ENCODE measurements at places on chromosomes 12 and 14.

DNA sequence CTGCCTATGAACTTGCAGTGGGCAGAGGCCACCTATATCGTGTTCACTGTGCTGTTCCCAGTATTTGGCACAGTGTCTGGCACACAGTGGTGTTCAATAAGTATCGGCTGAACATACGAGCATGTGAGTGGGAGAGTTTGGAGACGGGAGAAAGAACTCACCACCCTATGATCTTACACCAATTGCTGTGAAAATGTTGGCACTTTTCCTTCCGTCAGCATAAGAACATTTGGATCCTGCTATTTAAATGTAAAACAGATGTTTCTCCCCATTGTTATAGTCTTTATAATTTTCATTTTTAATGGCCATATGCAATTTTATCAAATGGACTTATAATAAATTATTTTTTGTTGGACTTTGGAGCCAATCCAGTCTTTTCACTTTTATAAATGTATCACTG lies 144.4 kb downstream of the EFCAB11 start:
- DNase-seq: no peak

- DNase-seq: no peak
Observed at GRCh38 chr12:121628536-121628935, 2.2 kb downstream of the ORAI1 start.

DNA sequence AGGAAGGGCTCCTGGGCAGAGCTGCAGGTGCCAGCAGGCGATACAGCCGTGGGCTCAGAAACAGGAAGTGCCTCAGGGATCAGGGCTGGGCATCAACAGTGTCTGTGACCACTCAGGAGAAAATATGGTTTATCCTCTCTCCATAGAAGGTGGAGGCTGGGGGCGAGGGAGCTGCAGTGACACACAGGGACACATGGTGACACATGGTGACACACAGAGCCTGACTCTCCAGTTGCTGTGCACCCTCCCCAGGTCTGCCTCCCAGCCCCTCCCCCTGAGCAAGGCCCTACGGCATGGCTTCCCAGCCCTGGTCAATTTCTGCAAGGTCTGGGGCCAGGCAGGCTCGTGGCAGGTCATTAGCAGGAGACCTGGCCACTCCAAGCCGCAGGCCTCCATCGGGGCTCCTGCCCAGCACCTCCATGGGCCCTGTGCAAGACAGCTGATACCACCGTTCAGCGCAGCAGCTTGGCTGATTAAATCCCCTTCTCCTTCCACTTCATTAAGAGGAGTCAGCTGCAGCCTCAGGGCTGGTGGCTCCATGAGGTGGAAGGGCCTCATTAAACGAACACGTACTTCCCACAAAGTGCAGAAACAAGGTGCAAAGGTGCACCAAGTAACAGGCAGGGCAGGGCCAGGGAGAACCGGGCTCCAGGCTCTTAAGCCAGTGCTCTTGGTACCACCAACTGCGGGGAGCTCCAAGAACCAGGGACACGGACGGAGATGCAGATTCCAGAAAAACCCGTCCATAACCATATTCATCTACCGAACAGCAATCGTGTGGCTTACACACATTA lies 60.7 kb downstream of the CCNK start:
- DNase-seq: no peak

GRCh38 chr14:104599446-104599845 lies 5.1 kb downstream of the TMEM179 start:
- no peak for DNase-seq

GRCh38 chr14:103819503-103820307 lies 27.7 kb downstream of the PPP1R13B start:
- DNase-seq: no peak

DNA sequence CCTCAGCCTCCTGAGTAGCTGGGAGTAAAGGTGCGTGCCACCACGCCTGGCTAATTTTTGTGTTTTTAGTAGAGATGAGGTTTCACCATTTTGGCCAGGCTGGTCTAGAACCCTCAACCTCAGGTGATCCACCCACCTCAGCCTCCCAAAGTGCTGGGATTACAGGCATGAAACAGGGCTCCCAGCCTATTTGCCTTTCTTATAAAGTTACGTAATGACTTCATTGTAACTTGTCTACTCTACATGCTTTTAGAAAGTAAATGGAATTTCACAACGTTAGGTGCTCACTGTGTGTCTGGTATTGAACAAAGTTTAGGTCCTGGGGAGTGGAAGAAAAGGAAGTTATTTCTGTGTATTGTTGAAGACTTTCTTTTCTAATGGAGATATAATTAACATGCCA lies 12.5 kb downstream of the CFAP251 start:
- no peak for DNase-seq

- no peak for DNase-seq
Observed at GRCh38 chr14:81289516-81289915, 68.8 kb upstream of the GTF2A1 start.

GRCh38 chr12:23066095-23066494 lies 441.1 kb downstream of the ETNK1 start:
- no peak for DNase-seq

GRCh38 chr12:68791897-68792481 lies 16.0 kb upstream of the MDM2 start:
- no peak for DNase-seq

- no peak for DNase-seq
Observed at GRCh38 chr14:51022769-51023168, 72.1 kb downstream of the TRIM9 start.

GRCh38 chr12:44294649-44295048 lies 458.8 kb downstream of the TMEM117 start:
- DNase-seq: no peak

DNA sequence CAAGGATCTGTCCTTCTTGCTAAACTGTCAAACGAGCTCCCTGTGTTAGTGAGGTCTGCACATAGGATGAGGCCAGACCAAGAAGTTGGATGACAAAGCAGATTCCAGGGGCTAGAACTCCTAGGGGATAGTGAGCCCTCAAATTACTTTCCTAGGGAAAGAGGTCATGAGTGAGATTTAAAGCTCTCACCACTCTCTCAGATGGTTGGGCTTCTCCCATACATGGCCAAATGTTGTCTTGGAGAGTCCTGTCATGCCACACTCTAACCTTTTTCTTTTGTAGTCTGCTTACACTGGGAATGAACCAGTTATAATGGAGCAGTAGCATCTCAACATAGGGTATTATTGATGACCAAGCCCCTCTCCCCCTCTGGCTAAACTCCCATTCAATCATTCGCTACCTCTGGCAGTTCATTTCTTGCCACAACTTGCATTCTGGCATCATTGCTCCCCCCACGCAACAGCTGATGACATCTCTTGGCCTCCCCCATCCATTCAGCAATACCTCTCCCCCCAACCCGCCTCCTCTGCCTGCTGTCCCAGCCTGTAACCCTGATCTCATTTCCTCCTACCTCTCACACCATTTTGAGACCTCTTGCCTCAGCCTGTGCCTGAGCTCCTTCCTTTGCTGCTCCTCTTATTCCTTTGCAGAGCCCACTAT lies 64.7 kb upstream of the CISTR start:
- no peak for DNase-seq

DNA sequence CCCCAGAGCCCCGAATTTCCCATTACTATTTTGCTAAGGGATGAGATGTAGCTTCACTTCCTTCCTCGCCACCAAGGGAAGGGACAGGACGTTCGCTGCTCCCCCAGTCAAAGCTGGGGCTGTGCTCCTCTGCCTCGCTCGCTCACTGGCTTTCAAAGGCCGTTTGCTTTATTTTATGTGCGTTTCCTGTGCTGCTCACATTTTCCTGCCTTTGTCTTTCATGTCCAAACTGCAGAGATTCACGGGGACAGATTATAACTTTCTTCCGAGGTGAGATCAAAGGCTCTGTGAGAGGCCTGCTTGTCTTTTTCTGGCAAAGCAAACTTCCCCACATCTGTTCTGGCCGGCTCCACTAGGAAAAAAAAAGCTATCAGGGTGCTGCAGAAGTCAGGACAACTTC lies 76.0 kb upstream of the FZD10 start:
- DNase-seq: no peak

DNA sequence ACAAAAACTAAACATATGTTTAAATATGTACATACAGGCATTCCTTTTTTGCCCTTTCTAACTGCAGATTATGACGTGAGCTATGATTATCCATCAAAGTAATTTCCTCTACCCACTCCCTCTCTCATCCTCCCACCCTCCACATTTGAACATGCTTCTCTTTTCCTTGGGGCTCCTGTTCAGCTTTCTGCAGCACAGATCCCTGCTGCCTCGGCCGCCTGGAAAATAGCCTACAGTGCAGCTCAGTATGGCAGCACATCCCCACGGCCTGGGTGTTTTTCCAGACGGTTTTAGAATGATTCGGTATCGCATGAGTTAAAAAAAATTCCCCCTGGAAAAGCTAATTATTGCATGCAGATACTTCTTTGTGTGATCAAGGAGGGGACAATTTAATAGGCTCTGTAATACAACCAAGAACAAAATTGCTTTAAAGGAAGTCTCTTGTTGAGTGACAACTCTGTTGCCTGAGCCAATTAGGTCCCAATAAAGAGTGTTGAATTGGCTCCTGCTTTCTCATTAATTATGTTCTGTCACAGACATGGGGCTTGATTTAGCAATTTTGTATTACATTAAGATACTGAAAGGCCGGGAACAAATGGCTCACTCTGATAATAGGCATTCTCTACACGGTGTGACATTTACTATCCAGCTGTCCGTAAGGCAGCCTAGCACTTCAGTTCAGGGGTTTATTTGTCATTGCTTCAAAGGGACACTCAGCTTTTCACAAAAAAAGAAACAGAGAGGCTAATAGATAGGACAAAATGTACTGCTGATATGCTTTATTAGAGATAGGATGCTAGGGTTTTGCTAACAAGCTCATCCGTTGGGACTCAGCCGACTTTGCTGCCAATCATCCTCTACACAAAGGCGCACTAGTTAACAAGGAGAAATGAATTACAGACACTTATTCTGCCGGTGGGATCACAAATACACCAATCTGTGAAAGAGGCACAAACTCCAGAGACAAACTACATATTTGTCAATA lies 285.8 kb upstream of the G2E3 start:
- no peak for DNase-seq

DNA sequence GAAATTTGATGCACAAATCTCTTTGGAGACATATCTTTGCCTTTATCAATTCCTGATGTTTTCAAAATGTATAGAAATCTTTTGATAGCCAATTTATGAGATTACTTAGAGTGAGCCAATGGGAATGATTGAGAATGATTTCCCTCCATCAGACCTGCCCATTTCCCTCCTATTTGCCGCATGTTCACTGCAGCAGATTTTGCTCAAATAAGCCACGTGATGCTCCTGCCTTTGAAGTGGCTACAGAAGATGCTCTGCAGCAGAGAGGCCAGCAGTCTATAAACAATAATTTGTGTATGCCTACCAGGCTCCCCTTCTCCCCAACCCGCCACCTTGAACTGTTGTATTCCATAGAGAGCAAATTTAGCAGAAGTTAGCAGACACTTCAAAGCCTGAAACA lies 21.9 kb downstream of the WIF1 start:
- no peak for DNase-seq

- DNase-seq: no peak
Observed at GRCh38 chr12:124963211-124963610, 25.7 kb downstream of the DHX37 start.
